ENCODE measurements at places on chromosomes 2 and 18.
A peak's percentile ranks its signal among the peaks of the same experiment; 100 is the strongest.

DNA sequence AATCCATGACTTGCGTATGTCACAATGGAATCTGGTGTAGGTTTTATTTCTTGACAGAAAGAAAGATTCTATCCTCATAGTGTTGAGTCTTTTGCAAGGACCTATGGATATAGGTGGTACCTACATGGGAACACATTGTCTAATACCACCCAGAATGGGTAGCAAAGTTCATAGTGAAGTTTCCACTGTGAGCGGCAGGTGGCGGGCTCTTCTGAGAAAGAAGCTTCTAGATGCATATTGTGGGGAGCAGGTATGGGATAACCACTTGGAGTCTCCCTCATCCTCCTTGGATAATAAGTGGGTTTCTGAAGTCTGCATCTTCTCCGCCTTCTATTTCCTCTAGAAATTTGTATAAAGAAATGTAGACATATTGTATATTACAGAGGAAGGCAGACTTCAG, 44.9 kb downstream of the LINC00305 start:
- DNase-seq: no peak

GRCh38 chr2:24122366-24123194, 554 bp downstream of the PFN4 start:
- DNase-seq: no peak

DNA sequence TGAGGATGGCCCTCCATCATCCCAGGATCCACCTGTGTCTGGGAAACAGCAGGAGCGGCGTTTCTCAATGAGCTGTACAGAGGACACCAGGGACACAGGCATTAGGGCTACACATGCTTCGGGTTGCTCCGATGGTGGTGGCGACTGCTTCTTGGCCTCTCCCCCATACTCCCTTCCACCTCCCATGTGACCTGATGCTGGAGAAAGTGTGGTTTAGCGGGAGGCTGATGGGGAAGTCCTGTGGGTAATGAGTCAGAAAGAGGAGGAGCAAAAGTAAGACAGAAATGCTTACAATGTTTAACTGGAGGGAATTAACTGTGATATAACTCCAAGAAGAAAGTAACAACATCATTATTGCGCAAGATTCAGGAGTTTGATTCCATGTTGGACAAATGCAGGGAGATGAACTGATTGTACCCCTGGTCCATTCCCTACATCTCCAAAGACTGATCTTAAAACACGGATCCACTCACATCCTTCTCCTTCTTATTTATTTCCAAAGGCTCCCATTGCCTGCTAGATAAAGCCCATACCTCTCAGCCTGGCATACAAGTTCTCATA, 186.6 kb downstream of the NRP2 start:
- DNase-seq: no peak

- no peak for DNase-seq
Measured at GRCh38 chr2:165897074-165897473, 56.5 kb downstream of the TTC21B start.

GRCh38 chr2:144517866-144518747, 1.8 kb downstream of the ZEB2 start:
- peak; percentile 59 for DNase-seq
